ENCODE measurements at places on chromosomes 2 and 18. TPM values are rescaled to one million over a fixed set of nuclear protein-coding genes. Genes with fewer than 3 reads are reported as not detected.

The NT5DC4 gene
- total RNA-seq: not detected

The FEV gene
- not detected for total RNA-seq

The B3GNT7 gene
- total RNA-seq: 1.3 TPM

The IGFBP5 gene
- 0.33 TPM for total RNA-seq

The UGT1A8 gene
- not detected for total RNA-seq

The CHST9 gene
- not detected for total RNA-seq

The UGT1A10 gene
- total RNA-seq: not detected

The HS6ST1 gene
- 14.0 TPM for total RNA-seq

The RSAD2 gene
- 15.7 TPM for total RNA-seq

The DSG1 gene
- not detected for total RNA-seq

The SLC23A3 gene
- total RNA-seq: 0.60 TPM

The UGGT1 gene
- 46.8 TPM for total RNA-seq

The TRIM43 gene
- total RNA-seq: not detected

The PLA2R1 gene
- 6.4 TPM for total RNA-seq

The GALR1 gene
- not detected for total RNA-seq

The IL1RN gene
- total RNA-seq: not detected

The KIAA2012 gene
- total RNA-seq: not detected

The ATG9A gene
- total RNA-seq: 71.1 TPM

The SAP130 gene
- total RNA-seq: 9.7 TPM

The LRRC30 gene
- not detected for total RNA-seq

The SGPP2 gene
- total RNA-seq: not detected

The KLHL29 gene
- 3.1 TPM for total RNA-seq

The CTAGE1 gene
- not detected for total RNA-seq

The TCF7L1 gene
- total RNA-seq: 2.7 TPM

The GNAL gene
- 0.05 TPM for total RNA-seq

The MYCN gene
- total RNA-seq: 0.39 TPM

The DSC3 gene
- 0.13 TPM for total RNA-seq

The ABCG8 gene
- not detected for total RNA-seq

The ZNF396 gene
- total RNA-seq: not detected

The SCG2 gene
- 1.3 TPM for total RNA-seq

The SNED1 gene
- 4.3 TPM for total RNA-seq

Measured in mammary microvascular endothelial cell (primary cell).